ENCODE measurements at places on chromosomes 7 and 10.

DNA sequence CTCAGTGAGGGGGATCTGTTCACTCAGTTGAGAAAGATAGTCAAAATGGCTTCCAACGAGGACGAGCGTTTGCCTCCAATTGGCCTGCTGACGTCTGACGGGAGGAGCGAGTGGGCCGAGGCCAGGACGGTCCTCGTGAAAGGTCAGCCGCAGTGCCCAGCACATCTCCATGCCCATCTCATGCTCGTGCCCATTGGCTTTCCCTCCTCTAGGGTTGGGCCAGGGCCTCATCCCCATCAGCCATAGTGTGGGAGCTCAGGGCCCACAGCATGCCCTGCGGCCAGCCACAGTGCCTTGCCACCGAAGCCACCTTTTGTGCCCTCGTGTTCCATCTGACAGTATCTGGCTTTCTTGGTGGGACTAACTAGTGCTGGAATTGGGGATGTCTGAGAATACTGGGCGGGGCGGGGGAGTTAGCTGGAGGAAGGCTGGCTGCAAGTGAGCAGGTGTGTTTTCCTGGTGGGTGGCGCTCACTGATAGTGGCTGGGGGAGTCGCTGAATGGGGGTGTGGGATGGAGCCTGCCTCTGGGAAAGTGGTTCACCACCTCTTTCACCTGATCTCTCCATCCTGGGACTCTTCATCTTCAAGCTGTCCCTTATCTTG, 13.9 kb downstream of the CHAT start:
- no peak for DNase-seq

DNA sequence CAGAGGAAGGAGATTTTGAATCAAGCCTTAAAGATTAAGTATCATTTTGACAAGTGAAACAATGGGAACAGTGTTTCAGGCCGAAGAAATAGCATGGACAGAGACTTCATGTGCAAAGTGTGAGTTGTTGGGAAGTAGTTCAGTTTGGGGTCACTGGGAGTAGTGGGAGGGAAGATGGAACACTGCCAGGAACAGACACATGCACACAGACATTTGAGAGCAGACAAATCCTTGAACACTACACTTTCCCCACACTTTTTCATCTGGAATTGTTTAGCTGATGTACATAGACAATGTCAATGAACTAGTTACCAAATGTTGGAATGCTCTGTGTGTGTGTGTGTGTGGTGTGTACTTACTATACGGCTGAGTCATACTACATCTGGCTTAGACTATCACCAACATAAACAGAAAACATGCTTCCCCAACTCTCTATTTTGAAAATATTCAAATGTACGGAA, 52.4 kb upstream of the LRRC17 start:
- no peak for DNase-seq

DNA sequence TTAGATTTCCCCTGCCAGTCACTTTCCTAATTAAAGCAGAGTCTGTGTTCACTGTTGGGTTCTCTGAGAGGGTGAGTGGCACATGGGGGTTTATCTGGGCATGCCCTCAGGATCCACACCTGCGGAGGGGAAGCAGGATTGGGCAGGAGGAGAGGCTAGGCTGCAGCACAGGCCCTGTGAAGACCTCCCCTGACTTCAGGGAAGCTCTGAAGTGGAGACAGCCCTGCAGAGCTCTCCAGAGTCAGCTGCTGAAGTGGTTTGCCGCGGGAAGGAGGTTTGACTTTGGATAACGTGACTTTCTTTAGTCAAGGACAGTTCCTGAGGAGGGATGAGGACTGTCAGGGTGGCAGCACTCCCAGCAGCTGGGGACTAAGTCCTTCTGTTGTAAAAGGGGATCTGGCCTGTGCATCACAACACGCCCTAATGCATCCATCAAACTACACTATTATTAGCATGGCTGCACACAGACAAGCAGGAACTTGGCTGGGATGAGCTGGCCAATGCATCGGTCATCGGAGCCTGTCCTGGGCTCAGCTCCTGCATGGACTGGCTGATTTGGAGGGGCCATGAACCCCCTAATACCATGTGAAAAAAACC, 50.9 kb upstream of the LEP start:
- DNase-seq = no peak

GRCh38 chr10:94299417-94299816, 63.3 kb downstream of the NOC3L start:
- no peak for DNase-seq

DNA sequence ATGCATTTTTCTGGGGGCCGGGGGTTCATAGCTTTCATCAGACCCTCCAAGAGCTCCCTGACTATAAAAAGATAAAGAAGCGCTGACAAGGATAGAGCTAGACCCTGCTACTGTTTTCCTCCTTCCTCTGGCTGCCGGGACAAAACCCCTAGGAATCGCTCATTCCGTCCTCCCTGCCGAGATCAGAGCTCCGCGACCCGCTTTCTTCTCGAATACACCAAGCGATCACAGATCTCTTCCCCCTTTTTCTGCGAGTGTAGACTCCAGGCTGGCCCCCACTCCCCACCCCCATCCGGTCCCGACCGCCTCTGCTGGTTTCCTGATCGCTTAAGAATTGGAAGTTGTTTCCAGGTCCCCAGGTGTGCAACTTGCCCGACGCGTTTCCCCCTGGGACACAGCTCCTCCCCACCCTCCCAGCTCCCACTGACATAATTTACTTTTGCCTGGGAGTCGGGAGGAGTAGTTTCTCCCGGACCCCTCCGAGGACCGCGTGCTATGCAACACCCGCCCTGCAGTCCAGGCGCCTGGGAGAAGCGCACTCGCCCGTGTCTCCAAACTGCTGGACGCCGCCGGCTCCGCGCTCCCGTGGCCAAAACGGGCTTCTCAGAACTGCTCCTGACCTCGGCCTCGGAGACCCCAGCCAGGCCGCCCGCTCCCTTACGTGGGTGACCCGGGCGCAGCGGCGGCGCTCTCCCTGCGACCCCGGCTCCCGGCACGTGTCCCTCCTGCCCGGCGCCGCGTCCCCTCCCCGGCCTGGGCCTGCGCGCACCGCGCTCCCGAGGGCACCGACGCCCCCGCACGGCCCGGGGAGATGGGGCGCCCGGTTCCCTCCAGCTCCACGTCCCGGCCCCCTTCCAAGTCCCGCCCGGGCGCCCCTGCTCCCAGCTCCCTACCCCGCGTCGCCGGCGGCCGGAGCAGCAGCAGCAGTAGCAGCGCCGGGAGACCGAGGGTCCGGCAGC, 552 bp downstream of the IL15RA start:
- peak; percentile 41 for DNase-seq

DNA sequence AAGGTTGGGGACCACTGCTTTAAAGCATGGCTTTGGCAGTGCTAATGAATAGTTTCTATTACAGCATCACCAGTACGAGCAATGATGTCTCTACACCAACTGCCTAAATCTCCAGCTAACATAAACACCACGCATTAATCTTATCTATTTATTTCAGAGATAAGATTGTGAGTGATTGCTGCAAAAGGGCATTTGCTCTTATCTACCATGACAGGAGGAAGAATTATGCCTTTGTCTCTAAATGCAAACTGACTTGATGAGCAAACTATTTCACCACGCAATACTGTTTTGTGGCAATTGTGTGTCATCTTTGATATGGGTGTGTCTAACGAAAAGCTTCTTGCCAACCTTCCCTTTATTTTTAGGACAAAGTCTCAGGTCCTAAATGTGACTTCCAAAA, 684.9 kb downstream of the SORCS1 start:
- DNase-seq = no peak

DNA sequence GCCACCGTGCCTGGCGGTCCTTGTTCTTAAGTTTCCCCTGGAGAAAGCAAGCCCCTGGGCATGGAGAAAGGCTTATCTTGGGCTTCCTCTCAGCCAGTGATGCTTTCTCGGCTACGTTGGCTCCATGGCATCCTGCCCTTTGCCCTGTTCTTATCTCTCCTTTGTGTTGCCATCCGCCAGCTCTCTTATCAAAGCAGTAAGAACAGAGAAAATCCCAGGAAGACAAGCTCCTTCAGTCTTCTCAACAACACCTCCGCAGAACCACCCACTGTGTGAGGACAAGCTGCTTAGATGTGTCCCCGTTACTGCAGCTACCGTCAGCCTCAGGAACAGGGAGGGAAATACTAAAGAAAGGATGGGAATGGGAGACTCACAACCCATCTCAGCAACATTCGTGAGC, 3.3 kb downstream of the PLEKHS1 start:
- no peak for DNase-seq

- DNase-seq = no peak
Observed at GRCh38 chr10:96789571-96790108, 42.5 kb upstream of the LCOR start.

DNA sequence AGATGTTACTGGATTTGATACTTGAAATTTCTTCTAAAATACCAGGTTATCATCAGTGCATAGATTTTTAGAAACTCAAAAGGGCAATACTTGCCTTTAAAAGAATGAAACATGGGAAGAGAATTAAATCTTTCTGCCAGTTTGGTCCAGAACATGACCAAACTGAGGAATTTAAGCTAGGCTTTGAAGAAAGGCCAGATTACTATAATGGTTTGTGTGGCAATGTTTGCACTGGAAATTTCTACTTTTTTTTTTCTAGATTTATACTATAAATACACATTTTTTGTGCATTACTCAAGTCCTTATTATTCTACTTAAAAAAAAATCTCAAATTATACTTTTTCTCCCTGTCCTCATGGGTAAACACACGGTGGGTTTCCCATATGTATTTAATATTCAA, 9.2 kb downstream of the MKX start:
- no peak for DNase-seq

DNA sequence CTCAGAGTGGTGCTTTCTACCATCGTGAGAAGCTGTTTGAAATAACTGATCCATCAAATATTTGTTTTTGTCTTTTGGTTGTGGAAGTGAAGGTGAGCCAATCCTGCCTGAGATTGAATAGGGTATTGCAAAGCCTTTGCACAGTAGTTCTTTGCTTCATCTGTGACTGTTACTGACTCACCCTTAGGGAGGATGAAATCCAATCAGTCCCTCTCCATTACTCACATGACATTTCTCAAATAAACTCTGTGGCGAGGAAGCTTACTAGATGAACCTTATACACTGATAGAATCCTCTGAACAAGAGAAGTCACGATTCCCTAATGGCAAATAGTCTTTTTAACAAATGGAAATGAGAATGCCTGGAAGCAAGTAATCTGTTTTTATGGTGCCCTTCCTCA, 31.9 kb downstream of the HEPACAM2 start:
- no peak for DNase-seq

GRCh38 chr7:116239020-116239419, 28.7 kb downstream of the TES start:
- no peak for DNase-seq

- DNase-seq = no peak
Observed at GRCh38 chr10:59387951-59388670, 25.8 kb upstream of the FAM13C start.

DNA sequence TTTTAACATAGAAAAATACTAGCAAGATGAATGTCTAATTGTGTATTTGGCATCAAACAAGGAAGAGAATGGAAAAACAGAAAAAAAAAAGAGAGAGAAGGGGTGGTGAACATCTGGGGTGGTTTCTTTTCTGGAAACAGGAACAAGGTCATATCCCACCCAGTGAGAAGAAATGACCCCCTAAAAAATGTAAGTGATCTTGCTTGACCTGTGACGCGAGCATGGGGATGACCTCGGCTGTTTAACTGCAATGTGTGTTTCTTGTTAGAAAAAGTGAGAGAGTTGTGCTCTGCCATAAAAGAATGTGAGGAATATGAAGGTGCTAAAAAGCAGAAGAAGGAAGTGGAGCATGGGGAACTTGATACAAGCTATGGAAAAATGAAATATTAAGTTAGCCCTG, 258.5 kb downstream of the AGMO start:
- no peak for DNase-seq

- peak; percentile 37 for DNase-seq
Observed at GRCh38 chr7:101950450-101951119, 133.2 kb downstream of the CUX1 start.

DNA sequence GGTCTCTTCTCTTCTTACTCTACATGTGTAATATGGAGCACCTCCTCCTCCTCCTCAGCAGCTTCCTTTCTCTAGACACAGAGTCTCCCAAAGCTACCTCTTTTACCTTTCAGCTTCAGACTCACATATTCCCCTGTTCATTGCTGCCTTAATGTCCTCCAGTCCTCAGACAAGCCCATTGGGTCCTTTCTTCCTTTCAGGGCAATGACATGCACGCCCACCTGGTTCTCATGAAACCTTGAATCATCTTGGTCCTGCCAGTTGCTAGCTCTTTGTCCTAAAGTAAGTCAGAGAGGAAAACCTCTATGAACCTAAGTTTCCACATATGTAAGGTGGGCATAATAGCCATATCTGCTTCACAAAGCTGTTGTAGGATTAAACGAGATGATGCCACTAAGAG, 227.0 kb downstream of the RPS24 start:
- no peak for DNase-seq

DNA sequence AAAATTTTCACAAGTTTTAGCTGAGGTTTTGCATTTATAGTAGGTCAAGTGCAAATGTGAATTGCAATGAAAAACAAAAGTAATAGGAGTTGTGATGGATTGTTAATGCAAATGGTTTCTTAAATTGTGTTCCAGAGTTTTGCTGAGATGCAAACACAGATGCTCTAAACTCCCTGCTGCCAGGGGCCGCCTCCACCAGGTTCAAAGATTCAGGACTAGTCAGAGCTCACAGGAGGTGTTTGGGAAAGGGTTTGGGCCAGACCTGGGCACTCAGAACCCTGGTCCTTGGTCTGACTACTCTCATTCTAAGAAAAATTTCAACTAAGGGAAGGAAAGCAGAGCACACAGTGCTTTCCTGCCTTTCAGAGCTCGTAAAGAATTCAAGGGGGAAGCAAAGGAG, 193.1 kb downstream of the CCSER2 start:
- no peak for DNase-seq

DNA sequence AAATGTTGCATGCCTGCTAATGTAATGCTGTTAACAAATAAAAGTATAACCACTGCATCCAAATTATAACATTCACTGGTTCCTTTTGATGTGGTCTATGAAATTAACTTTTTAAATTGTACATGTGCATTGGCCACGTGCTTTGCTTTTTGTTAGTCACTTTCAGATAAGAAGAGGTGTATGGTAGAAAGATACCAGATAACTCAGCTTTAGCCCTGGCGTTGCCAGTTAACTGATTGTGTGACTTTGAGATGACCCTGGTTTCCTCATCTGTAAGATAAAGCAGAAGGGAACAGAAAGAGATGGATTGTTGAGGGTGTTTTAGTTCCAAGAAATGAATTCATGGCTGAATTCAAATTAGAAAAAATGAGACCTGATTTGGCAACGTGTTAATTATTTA, 1.9 kb upstream of the TRDMT1 start:
- DNase-seq = no peak

GRCh38 chr7:123647106-123647730, 8.4 kb upstream of the LMOD2 start:
- no peak for DNase-seq

- no peak for DNase-seq
Observed at GRCh38 chr7:44274623-44274975, 50.8 kb downstream of the CAMK2B start.
